ENCODE measurements at places on chromosomes 5 and 9. TPM values are rescaled to one million over a fixed set of nuclear protein-coding genes. Genes with fewer than 3 reads are reported as not detected.
A peak's percentile ranks its signal among the peaks of the same experiment; 100 is the strongest.

DNA sequence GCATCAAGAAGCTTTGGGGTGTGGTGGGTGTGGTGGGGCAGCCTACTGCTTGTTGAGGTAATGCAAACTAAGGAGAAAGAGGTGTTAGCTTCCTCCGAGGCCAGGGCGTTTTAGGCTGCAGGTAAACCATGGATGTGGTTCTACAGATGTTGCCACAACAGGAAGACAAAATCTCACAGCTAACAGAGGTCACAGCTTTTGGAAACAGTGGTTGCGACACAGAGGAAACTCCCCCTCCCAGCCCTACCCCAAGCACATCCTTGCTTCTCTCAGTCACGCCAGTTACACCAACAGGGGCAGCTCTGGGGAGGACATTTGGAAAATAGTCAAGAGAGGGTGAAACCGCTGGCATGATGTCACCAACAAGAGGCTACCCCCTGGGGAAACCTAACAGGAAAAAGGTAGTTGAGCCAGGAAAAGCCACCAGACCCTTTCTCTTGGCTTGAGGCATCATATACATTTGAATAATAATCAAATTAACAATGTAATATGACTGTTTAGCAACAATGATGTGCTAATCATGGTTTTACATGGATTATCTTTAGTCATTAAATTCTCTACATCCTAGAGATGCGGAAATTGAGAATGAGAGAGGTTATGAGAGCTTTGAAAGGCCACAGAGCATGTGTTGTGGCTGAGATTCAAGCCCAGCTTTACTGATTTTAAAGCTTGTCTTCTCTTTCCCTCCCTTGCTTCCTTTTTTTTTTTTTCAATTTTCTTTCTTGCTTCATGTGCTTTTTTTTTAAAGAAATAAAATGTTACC is 82.2 kb upstream of the IL12B start:
- peak; percentile 81 for DNase-seq
- peak overlapping the region; percentile 47 for H3K4me3 ChIP-seq
- peaks cover 12% of the 10 kb centered on the region for H3K36me3 ChIP-seq
- peaks cover 13% of the 10 kb centered on the region for H3K27me3 ChIP-seq
- H3K4me1 ChIP-seq, result peaks cover 64% of the 10 kb centered on the region
- peak overlapping the region; percentile 80 for H3K27ac ChIP-seq

DNA sequence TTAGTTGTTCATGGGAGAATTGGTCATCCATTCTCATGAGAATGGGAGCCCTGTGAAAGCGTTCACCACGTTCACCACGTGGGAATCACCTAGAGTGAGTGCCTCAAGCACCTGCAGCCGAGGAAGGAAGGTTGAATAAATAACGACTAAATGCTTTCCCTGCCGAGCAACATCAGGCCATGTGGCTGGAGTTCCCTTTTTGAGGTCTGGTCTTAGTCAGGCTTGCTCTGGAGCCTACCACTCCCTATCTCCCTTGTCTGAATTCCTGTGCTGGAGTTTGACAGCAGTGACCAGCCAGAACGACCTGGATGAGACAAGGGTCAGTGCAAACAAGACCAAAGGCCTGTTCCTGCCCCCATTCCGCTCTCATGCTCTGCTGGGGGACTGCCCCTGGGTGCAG is 28.5 kb downstream of the KCNMB1 start:
- H3K27ac ChIP-seq, result no peak overlapping the region
- H3K4me3 ChIP-seq, result no peak overlapping the region
- H3K36me3 ChIP-seq, result no peaks in the 10 kb centered on the region

DNA sequence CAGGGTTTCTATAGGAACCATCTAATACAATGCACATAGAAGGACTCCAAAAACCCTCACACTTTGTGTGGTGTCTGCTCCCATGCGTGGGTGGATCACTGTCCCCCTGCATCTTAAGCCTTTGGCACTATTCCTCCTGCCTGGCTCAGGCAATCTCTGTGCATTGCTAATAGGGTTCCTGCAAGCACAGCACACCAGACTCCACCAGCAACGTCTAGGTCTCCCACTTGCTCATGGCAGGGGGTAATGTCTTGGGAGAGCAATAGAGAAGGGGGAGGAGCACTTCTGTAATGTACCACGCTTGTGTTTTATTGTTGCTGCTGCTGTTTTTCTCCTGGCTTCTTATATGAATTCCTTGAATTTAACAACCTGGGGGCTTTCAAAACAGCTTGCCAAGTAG is 182.6 kb upstream of the GLRA1 start:
- H3K4me3 ChIP-seq, result no peak overlapping the region
- no peak overlapping the region for H3K27ac ChIP-seq

The CEL gene
- total RNA-seq, result 1.8 TPM

The CTNND2 gene
- not detected for total RNA-seq

The SPATA31A3 gene
- total RNA-seq, result not detected

The LCP2 gene
- total RNA-seq, result 351 TPM

- H3K27me3 ChIP-seq, result peaks cover 6% of the 10 kb centered on the region
- no peaks in the 10 kb centered on the region for H3K4me1 ChIP-seq
- no peaks in the 10 kb centered on the region for H3K36me3 ChIP-seq
- no peak overlapping the region for H3K27ac ChIP-seq
- no peak overlapping the region for H3K4me3 ChIP-seq
Measured at GRCh38 chr5:73031839-73032238, 76.0 kb downstream of the FCHO2 start.

The SCAI gene
- total RNA-seq, result 11.7 TPM

DNA sequence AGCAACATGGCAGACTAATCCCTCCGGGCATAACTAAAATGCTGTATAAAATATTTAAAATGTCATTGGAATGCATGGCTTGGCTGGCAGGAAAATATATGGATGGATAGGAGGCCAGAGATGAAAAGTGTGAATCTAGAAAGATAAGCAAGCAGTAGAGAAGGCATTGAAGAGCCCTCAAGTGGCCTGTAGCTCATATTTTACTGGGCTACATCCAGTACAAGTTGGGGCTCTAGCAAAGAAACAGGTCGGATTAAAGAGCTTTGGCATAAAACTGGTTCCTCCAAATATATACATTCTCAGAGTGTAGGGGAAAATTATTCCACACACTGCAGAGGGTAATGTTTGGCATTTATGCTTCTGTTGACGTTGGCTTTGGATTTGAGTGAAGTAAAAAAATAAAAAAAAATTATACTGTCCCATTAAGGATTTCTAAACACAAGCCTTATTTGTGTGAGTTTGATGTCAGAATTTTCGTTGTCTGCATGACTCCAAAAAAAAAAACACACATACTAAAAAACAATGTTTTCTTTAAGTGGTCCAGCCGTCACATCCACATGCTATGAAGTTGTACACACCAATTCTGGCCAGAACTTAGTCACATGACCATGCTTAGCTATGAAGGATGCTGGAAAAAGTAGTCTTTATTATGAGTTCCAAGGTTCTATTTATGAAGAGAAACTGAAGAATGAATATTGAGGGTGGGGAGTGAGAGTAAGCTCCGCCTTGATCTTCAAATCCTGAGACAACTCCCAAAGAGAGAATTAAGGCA is 147.0 kb downstream of the TLE1 start:
- no peak for DNase-seq
- no peaks in the 10 kb centered on the region for H3K36me3 ChIP-seq
- no peaks in the 10 kb centered on the region for H3K4me1 ChIP-seq
- no peaks in the 10 kb centered on the region for H3K27me3 ChIP-seq

The SLC25A2 gene
- 0.20 TPM for total RNA-seq

DNA sequence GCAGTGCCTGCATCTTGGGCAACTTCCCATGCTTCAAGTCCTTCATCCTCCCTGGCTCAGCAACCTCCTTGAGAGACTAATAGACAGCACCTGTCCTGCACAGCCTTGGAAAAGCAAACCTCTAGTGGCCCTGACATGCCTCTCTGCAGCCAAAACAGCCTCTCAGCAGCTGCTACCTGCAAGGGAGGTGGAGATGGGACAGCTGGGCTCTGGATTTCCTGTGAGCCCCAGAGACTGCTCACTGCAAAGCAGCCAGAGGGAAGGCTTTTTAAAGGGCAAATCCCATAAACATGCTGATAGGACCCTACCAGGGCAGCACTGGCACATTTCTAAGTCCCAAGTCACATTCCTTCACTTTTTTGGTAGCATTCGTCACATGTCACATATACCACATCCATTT is 31.5 kb upstream of the MYORG start:
- no peaks in the 10 kb centered on the region for H3K27me3 ChIP-seq
- no peak overlapping the region for H3K27ac ChIP-seq
- no peaks in the 10 kb centered on the region for H3K4me1 ChIP-seq
- H3K36me3 ChIP-seq, result no peaks in the 10 kb centered on the region

DNA sequence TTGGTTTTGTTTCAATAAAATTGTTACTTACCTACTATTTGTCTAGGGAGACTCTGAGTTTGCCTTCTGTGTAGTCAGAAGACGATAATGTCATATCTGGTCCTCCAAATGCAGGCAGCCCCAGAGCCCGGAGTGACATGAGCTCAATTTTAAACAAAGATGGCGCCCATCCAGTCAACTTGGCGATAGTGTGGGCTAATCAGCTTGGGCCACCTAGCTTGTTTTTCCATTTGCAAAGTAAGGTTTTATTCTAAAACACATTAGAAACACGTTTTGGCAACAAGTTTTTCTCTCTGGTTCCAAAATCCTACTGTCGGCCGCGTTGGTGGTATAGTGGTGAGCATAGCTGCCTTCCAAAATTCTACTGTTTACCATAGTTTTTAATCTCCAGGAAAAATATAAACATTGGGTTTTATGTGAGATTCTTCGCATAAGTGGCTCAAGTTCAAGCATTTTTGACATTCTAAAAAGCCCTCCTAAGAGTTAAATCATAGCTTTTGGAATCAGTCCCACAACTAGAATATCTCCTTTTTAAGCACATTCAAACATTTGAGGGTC is 13.2 kb downstream of the TSC1 start:
- H3K27ac ChIP-seq, result no peak overlapping the region
- H3K27me3 ChIP-seq, result no peaks in the 10 kb centered on the region
- H3K4me3 ChIP-seq, result no peak overlapping the region
- peaks cover 10% of the 10 kb centered on the region for H3K36me3 ChIP-seq
- no peak for DNase-seq

The KLF4 gene
- total RNA-seq, result 3.3 TPM

The SLC34A1 gene
- 0.26 TPM for total RNA-seq

The SLC6A18 gene
- not detected for total RNA-seq

The ALDOB gene
- total RNA-seq, result not detected

DNA sequence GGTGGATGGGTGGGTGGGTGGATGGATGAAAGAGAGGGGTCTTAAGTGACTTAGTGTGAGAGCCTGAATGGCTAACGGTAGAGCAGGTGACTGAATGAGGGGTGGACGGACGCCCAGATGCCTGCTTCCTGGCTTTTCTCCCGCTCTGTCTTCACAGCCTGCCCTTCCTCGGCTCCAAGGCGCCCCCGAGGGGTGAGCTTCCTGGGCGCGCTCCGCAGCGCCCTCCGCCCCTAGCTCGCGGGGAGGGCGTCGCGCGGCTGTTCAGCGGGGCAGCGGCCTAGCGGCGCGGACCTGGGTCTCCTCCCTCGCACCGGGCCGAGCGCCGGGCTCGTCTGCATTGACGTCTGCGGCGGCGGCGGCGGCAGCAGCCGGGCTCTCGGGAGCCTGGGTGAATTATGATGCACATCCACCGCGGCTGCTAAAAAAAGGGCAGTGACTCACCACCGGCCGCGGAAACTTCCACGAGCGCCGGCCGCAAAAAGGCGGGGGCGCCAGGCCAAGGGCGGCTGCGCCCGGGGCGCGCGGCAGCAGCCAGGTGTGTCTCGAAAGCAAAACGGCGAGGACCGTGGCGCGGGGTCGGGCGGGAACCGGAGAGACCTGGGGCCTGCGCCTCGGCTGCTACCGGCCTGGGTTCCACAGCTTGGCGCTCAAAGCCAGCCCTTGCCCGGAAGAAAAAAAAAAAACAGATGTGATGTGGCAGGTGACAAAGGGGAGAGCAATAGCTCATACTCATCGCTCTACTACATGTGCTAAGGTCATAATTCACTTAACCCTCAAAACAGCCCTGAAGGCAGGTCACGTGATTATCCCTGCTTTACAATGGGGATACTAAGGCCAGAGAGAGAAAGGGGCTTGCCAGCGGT is 143.0 kb upstream of the ADRA1B start:
- H3K4me1 ChIP-seq, result peaks cover 33% of the 10 kb centered on the region
- peaks cover 29% of the 10 kb centered on the region for H3K27me3 ChIP-seq
- peak overlapping the region; percentile 49 for H3K4me3 ChIP-seq
- peak overlapping the region; percentile 44 for H3K27ac ChIP-seq

The CAVIN4 gene
- total RNA-seq, result not detected

The FAM200C gene
- 0.65 TPM for total RNA-seq

DNA sequence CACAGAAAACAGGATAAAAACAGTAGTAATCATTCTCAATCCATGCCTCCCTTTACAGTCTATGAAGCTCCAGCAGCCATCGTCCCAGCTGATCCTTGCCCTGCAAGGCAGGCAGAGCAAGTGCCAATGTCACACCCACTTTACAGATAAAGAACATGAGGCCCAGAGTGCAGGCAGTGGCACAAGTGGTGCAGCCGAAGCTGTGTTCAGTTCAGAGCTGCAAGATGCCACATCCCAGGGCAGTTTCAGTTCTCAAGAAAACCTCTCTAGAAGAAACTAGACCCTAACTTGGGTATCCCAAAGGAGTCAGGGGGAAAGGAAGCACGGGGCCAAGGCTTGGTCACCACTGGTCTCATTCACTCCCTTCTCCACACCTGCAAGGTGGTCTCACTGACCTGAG is 34.6 kb upstream of the CPLX2 start:
- H3K27ac ChIP-seq, result no peak overlapping the region
- no peaks in the 10 kb centered on the region for H3K36me3 ChIP-seq
- DNase-seq, result no peak
- no peak overlapping the region for H3K4me3 ChIP-seq

- no peak overlapping the region for H3K27ac ChIP-seq
- peak; percentile 12 for DNase-seq
- peaks cover 1% of the 10 kb centered on the region for H3K36me3 ChIP-seq
- peaks cover 57% of the 10 kb centered on the region for H3K27me3 ChIP-seq
- peaks cover 13% of the 10 kb centered on the region for H3K4me1 ChIP-seq
Measured at GRCh38 chr9:33748633-33749304, 46.6 kb upstream of the PRSS3 start.

DNA sequence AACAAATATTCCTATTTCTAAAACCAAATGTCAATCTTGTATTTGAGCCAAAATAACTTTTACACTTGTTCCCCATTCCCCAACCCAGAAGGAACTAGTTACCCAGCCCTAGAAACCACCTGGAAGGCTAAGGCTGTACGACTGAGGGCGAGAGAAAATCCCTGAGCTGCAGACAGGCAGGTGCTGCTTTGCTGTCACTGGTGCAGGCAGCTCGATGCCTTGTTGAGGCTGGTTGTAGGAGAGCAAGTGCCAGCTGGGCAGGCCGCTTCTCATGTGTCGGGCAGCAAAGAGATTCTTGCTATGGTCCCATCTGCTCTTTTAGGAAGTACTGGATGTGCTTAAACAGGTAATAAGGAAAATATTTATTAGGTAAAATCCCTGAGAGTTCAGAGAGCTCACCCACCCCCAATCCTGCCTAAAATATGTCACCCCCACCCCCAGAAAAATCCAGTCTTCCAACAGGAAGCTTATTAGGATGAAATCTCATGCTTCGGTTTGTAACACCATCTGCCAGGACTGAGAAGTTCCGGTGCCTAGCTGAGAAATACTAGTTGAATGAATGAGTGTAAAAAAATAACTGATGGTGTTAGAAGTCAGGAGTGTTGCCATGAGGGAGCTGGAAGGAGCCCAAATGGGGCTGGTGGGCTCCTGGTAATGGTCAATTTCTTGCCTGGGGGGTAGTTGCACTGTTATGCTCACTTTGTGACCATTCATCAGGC is 91.1 kb upstream of the DMRT1 start:
- H3K4me3 ChIP-seq, result peak overlapping the region; percentile 6
- H3K27ac ChIP-seq, result no peak overlapping the region
- H3K4me1 ChIP-seq, result peaks cover 47% of the 10 kb centered on the region
- DNase-seq, result no peak
- H3K36me3 ChIP-seq, result no peaks in the 10 kb centered on the region

GRCh38 chr5:74216012-74216411 is 424.5 kb downstream of the ENC1 start:
- H3K36me3 ChIP-seq, result no peaks in the 10 kb centered on the region
- H3K4me3 ChIP-seq, result no peak overlapping the region
- no peaks in the 10 kb centered on the region for H3K4me1 ChIP-seq
- no peaks in the 10 kb centered on the region for H3K27me3 ChIP-seq
- no peak overlapping the region for H3K27ac ChIP-seq
